ENCODE measurements at places on chromosomes 5 and 9.

DNA sequence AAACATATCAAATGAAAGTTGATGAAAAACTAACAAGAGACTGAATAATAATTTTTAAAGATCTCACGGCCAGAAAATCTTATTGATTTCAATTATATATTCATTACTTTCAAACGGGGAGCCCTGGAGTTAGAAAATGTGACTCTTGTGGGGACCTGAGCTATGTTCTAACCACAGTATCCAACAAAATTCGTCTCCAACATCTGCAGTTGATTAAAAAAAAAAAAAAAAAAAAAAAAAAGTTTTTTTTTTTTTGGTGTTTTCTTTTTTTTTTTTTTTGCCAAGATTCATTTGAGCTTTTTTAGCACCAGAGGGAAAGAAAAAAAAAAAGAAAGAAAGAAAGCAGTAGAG lies 144.3 kb upstream of the PIK3R1 start:
- no peak for DNase-seq

- DNase-seq = no peak
Observed at GRCh38 chr9:102550266-102550665, 444.9 kb upstream of the CYLC2 start.

DNA sequence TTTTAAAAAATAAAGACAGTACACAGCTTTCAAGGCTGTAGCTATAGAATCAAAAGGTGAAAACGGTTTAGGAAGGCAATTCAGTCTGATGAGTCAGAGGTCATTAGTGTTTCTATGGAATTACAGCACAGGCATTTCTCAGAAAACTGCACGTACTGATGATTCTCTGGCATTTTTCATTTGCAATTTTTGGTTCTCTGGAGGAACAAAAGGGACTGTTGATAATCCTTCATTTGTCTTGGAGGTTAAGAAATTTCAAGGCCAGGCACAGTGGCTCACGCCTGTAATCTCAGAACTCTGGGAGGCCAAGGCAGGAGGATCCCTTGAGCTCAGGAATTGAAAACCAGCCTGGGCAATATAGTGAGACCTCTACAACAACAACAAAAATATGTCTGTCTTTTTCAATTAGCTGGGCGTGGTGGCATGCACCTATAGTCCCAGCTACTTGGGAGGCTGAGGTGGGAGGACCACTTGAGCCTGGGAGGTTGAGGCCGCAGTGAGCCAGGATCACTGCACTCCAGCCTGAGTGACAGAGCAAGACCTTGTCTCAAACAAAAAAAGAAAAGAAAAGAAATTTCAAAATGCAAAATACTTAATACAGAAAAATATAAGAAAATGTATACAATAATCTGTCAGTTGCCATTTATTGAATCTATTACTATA lies 27.3 kb downstream of the NR6A1 start:
- no peak for DNase-seq

DNA sequence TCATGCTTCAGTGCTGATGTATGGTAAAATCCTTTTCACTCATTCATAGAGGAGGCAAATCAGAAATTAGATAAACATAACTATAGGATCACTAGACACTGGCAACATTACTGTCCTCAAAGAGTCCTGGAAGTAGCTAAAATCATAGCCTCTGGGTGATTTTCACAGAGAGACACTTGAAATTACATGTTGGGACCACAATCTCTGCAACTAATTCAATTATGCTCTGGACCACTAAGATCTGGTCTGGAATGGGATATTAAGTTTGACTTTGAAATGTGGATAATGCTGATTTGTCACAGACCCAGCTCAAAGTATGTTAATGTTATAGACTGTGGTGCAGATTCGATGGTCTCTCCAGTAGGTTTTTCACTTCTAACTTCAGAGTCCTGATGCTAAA lies 214.6 kb upstream of the CCNH start:
- no peak for DNase-seq

- DNase-seq = no peak
Observed at GRCh38 chr9:121298689-121299466, 30.9 kb downstream of the GSN start.

DNA sequence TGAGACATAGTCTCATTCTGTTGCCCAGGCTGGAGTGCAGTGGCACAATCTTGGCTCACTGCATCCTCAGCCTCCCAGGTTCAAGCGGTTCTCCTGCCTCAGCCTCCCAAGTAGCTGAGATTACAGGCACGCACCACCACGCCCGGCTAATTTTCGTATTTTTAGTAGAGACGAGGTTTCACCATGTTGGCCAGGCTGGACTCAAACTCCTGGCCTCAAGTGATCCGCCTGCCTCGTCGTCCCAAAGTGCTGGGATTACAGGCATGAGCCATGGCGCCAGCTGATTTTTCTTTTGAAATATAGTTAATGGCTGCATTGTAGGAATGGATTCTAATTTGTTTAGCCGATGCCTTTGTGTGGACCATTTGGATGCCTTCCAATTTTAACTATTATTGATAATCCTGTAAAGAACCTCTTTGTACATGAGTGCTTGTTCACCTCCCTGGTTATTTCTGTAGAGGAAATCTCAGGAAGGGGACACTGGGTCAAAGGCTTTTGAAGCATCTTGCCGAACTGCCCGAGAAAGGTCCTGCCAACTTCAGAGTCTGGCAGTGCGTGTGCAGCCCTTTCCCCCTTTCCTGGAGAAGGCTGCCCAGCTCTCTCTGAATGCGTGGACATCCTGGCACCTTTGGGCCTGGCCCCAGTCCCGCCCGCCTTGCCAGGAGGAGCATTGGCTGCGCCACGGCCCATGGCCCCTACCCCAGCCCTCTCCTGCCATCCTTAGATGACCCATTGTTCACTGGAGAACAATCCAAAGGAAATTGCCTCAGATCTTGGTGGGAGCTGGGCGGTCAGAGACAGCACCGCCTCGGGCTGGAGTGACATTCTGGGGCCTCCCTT lies 8.9 kb upstream of the NUP214 start:
- no peak for DNase-seq

DNA sequence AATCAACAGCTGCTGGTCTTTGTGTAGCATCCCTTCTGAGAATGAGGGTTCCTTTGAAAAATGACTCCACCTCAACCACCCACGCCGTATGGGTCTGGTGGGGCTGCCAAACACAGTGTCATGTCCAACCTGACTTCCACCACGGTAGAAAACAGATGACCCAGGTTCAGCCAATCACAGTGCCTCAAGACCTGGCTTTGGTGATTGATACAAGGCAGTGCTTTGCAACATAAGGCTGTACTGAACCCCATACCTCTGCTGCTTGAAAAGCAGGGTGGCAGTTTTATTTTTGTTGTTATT lies 11.5 kb upstream of the TGFBR1 start:
- peak; percentile 41 for DNase-seq

Data from activated naive CD8-positive, alpha-beta T cell treated with anti-CD3 and anti-CD28 coated beads, Interleukin-2, amount 50 U/mL, for 24 hours (primary cell).